ENCODE measurements at places on chromosomes 5 and 9.
A peak's percentile ranks its signal among the peaks of the same experiment; 100 is the strongest.

DNA sequence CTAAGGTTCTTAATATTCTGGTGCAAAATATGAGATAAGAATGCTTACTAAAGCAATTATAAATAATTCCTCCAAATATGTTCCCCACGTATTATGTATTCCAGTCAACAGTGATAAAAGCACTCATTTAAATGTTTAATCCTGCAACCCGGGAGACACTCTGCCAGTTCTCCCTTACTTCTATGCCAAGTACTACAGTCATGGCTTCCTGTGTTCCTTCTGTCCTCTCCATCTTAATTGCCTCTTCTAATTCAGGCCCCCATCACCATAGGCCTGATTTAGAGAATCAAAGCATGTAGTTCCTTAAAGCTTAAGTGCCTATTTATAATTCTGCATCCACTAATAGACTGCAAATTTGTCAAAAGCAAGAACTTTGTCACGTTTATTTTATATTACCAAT, 474.8 kb downstream of the SEMA5A start:
- no peak for DNase-seq

- DNase-seq, result peak; percentile 62
These were observed 235.1 kb upstream of the ADAMTSL1 start for GRCh38 chr9:18238752-18239447.

GRCh38 chr5:58241389-58241788, 218.5 kb downstream of the PLK2 start:
- DNase-seq, result peak; percentile 47

DNA sequence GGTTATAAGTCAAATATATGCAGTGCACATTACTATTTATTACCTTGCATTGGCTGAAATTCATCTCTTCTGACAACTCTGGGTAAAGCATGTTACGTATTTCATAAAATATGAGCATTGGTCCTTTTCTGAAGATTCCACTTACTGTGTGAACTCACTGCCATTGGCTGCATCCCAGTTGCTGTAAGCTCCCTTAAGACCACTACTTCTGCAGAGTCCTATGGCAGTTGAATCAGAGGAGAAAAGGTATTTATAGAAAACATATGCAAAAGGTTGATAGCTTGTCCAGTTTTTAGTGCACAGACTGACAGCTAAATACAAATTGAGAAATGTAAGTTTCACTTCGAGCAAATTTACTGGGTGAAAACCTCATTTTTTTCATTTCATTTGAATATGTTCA, 394.6 kb upstream of the ARRDC3 start:
- DNase-seq, result no peak

DNA sequence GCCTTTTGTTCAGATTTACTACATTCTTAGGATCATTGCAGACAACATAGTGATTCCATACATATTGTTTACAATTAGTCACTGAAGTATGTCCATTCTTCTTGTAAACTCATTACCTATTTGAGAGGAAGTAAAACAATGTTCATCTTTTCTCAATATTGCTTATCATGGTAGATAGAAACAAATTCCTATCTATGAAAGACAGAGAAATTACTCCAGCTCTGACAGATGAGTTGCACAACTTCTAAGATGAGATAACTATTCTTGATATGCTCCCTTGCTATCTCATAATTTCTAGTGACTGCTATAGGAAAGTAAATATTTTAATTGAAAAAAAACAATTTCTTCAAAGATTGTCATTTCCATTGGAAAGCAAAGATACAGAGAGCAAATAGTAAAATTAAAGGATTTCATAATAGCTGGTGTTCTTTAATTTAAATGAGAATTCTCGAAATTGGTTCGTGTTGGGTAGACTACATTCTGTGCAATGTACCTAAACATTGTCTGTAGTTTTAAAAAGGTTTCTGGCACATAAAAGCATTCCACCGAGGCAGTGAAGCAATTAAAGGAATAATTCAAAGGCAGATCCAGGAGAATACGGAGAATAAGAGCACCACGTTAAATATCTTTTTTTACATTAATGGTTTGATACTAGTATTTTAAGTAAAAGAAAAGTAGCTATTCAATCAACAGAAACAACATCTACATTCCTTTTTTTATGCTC, 1029.1 kb upstream of the ACO1 start:
- DNase-seq, result no peak

DNA sequence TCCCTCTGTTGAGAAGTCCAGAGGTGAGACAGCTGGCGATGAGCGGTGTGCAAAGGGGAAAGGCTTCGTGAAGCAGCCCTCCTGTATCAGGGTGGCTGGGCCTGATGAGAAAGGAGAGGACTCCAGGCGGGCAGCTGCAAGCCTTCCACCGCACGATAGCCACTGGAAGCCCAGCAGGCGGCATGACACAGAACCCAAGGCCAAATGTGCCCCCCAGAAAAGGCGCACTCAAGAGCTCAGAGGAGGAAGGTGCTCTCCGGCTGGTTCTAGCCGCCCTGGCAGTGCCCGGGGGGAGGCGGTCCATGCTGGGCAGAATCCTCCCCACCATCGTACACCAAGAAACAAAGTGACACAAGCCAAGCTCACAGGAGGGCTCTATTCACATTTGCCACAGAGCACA, 60.3 kb downstream of the TEX10 start:
- DNase-seq, result no peak

GRCh38 chr5:80985600-80986228, 25.6 kb downstream of the RASGRF2 start:
- DNase-seq, result no peak

DNA sequence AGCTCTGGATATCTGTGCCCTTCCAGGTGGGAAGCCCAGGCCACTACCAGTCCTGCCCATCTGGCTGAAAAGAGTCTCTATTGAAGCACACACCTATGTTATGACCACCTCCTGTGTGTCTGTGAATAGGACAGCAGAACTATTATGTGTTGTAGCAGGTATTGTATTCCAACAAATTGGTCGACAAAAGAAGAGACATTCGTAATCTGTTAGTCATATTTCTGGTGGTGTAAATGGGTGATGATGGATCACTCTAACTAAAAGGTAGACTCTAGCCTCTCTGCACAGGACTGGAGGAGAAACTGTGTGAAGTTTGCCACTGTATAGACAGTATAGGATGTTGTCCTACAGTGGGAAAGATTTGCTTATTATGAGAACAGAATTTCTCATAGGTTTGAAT, 416.1 kb downstream of the TMEM38B start:
- DNase-seq, result no peak

GRCh38 chr5:142512043-142513042, 173.5 kb downstream of the FGF1 start:
- DNase-seq, result peak; percentile 67

DNA sequence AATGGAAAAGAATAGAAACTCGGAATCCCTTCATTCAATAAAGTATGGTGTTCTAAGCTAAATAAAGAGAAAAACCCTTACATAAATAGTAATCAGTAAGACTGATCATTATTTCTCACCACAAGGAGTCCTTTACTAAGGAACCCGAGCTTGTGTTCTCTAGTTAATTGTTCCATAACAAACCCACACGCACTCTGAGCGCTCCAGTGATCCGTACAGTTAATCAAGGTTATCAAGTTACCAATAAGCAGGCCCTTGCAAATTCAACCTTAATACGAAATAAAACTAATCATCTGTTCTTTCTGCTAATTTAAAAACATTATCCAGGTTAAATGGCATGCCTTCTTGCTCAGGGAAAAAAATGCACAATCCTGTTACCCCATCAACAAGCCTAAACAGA, 224.4 kb downstream of the FRMD3 start:
- no peak for DNase-seq

- peak; percentile 49 for DNase-seq
These were observed 45.4 kb downstream of the ENTREP1 start for GRCh38 chr9:69370430-69370829.

- DNase-seq, result no peak
These were observed 636.2 kb downstream of the MTRR start for GRCh38 chr5:8505196-8505595.

DNA sequence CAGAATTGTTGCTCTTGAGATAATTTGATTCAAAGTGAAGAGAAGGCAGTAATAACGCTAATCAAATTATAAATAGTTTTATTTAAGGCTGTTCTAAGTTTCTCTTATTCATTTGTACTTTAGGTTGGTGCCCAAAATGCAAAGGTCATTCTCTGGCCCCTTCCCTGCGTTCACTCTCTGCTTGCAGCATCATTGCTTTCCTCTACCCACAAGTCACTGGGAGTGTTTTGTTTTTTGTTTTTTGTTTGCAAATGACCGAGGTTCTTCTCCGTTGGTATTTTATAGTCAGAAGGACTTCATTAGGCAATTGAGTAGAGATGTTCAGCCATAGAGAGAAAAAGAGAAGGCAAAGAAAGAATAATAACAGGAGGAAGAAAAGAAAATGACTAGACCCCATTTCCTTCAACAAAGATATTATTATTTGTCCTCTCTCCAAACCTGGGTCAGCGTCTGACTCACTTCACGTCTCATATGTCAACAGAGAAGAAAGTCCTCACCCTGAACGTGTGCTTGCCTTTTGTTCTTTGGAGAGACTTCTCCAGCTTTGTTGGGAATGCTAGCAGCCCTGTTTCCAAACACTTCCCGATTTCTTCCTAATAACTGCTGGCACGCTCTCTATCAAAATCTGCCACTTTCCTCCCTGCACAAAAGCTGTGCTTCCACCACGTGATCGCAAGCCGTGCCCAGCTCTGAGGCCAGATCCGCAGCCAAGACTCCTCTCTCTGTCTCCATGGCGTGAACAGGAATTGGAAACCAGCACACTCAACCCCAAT, 119.8 kb downstream of the EBF1 start:
- DNase-seq, result peak; percentile 63

DNA sequence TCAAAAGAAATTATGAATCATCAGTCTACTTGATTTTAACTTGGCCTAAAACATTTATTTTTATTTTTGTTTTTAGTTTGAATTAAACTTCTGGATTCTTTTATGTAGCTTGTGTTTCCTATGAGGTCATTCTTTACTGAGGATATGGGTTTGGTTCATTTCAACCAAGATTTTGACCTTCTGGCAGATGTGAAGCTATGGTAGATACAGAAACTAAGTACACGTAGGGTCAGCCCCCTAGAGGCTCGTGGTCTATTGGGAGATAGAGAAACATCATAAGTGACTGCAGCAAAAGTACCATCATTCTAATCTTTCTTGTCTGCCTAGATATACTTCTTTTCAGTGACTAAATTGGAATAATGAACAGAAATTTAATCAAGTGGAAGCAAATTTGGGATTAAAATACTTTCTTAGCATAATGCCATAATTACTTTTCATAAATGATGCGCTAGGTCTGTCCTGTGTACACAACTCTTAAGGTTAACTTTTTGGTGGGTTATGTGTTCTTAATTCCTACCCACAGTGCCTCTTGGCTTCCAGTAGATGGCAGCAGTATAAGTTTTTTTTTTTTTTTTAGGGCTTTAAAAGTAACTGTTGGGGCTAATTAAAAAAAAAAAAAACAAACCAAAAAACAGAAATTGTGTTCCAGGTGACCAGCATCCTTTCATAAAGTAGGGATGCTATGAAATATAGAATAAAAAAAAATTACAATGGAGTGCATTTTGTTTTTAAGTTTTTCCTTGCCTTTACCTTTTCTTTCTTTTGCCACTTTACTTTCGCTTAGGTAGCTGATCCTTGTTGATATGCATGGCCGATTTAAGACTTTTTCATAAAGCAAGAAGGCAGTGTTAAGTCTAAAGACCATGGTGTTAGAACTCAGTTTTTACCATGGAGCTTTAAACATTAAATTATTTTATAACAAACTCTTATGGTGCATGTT, 49.9 kb downstream of the LRRTM2 start:
- peak; percentile 32 for DNase-seq

DNA sequence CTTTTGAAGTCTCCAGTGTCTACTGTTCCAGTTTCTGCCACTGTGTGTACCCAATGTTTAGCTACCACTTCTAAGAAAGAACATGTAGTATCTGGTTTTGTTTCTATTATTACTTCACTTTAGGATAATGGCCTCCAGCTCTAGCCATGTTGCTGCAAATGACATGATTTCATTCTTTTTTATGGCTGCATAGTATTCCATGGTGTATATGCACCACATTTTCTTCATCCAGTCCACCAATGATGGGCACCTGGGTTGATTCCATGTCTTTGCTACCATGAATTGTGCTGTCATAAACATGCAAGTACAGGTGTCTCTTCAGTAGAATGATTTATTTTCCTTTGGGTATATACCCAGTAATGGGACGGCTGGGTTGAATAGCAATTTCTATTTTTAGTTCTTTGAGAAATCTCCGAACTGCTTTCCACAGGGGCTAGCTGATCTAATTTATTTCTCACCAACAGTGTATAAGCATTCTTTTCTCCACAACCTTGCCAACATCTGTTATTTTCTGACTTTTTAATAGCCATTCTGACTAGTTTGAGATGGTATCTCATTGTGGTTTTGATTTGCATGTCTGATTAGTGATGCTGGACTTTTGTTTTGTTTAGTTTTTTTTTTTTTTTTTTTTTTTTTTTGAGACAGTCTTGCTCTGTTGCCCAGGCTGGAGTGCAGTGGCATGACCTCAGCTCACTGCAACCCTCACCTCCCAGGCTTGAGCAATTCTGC, 68.9 kb downstream of the WDR41 start:
- DNase-seq, result no peak

- no peak for DNase-seq
These were observed 54.6 kb downstream of the FBXL7 start for GRCh38 chr5:15554542-15554941.

DNA sequence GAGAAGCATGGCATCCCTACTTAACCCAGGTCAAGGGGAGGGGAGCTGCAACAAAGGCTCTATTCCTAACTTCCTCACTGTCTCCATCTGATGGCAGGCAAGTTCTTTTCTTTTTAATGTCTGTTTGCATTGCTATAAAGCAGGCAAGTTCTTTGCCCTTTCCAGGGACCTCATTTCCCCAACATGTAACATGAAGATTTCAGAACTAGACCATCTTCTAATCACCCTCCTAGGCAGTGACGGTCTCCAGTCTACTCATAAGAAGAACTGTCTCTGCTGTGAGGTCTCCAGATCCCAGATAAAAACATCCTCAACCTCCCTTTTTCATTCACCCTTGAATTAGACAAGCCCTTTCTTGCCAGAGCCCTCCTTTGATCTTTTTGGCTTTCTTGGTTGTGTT, 42.1 kb downstream of the PPP1R2B start:
- DNase-seq, result no peak

GRCh38 chr9:73059247-73059646, 92.4 kb upstream of the ANXA1 start:
- no peak for DNase-seq

GRCh38 chr5:172035049-172035448, 28.6 kb upstream of the FBXW11 start:
- no peak for DNase-seq

GRCh38 chr5:99724732-99725290, 796.0 kb upstream of the CHD1 start:
- DNase-seq, result no peak

All from cardiac muscle cell (in vitro differentiated cells and primary cell).